D721Med (cell line): ENCODE measurements at places on chromosomes 16 and 17.

- DNase-seq = no peak
These were observed 193.6 kb downstream of the MAP2K6 start for GRCh38 chr17:69608141-69608540.

GRCh38 chr17:77127735-77128361 lies 12.9 kb upstream of the SEC14L1 start:
- DNase-seq = no peak

DNA sequence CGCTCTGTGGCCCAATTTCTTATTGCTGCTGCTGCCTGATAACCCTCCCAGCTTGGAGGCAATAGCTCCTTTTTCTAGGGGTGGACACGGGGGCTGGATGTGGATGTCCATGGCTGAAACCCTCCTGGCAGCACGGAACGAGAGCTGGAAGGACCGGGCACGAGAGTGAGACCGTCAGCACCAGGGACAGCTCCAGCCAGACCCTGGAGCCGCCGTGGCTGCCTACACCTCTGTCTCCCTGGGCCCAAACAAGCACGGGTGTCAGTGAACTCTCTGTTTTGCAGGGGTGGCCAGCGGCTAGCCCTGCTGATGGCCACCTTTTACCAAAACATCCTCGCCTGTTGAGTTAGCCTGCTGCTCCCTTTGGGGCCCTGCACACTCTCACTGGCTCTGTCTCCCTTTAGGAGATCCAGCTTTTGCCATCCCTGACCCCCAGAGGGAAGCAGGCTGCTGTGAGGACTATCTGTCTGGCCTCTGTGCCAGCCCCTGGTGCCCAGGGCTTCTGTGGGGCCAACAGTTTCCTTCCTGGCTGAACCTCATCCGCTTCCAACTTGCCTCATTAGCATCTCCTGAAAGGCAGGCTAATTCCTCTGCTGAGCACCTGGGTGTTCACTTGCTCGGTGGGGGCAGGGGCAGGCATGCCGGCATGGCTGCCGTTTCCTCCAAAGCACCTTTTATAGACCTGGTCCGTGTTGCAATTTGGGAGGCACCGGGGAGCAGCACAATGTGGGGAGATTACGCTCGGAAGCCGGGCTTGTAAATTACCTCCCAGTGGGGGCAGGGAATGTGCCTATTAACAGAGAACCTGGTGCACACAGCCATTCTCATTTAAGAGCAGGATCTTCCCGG lies 118.1 kb downstream of the ENGASE start:
- DNase-seq = no peak

DNA sequence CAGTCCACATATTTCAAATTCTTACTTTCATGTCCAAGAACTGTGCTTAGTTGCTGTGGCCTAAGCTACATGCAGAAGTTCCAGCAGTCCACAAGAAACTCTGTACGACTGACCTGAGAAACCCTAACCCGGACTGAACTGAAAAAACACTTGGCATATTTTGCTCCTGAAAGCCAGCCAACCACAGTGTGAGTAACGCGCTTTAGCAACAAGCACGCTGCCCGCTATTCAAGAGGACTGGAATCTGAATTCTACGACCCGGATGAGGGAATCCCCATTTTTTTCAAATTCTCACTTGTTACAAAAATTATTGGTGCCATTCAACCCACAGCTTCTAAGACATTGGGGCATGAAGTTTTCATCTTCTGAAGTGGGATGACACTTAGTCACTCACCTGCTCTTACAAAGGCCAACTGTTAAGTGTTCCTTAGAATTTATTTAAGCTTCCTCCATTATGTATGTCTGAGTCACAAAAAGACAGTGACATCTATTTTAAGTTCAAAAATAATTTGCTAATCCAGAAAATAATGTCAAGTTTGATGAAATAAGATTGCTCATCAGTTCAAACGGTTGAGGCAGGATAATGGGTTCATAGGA lies 78.7 kb downstream of the CDYL2 start:
- DNase-seq = no peak

DNA sequence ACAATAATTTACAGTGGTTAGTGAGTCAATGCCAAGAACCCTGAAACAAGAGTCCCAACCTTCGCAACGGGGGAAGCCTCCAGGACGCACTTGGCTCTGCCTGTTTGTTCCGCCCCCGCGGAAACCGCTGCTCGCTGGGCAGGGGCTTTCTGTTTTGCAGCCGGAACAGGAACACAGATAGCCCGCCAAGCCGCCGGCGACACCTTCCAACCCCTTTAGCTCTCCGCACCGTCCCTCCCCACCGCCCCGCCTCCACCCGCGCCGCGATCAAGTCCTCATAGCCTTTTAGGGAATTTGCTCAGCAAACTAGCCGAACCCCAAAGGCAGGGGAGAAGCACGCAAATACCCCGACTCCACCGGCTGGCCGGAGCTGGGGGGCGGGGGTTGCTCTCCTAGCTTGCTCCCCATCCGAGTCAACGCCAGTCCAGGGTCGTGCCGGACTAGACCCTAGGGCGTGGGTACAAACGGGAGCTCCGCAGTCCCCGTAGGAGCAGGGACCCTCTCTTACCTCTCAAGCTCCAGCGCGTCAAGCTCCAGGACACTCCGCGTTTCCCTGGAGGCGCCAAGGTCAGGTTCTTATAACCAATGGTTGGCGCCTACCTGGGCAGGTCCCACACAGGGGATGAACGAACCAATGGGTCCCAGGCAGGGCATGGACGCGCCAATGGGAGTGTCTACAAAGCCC lies at the start of gene SLFN13:
SLFN13 (minus strand) TSS at position 553 of the 685 bp plus-strand sequence. CDS start 3,086 bp downstream, outside the sequence.
- DNase-seq = no peak

DNA sequence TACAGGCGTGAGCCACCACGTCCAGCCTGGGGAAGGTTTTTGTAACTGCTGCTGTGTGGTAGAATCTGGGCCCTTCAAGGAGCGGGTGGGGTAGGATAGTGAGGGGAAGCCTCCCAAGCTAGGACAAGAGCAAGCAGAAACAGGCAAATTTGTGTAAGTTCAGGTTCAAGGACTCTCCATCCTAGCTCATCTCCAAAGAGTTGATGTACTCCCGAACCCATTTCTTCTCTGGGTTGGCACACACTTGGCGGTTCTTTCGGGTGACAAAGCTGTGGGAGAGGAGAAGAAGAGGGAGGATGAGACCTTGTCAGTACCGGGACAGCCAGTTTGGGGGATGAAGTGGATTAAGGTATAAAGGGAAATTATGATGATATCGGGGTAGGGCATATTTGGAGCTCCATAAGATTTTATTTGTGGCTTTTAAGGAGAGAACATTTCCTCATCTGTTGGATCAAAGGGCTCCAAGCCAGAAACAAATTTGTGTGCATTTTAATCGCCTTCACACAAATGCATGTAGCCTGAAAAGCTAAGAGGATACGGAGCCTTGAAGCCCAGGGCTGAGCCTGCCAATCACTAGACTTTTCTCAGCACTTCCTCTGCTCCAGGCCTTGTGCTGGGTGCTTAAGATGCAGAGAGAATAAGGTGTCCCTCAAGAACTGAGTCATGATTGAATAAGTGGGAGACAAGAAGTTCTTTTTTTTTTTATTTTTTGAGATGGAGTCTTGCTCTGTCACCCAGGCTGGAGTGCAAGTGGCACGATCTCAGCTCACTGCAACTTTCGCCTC lies 3.7 kb upstream of the HEATR9 start:
- DNase-seq = no peak

DNA sequence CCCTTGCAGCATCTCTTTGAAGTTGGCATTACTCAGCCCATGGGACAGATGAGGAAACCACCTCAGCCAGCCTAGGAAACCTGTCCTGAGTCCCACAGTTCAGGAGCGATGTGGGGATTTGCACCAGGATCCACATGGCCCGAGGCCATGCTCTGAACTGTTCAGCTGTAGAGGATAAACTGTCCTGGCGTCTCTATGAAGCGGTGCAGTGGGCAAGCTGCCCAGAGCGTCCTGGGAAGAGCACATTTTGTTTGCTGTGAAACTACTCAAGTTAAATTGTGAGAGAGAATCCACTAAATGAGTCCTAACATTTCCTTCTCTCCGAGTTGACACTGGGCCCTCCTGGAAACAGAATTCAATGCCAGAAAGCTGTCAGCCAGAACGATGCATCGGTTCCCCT lies 276.6 kb upstream of the TNRC6C start:
- DNase-seq = no peak
